Stimulated activated naive B cell treated with anti-CD40 and anti-IgM and Interleukin-4, amounts not matched to agents 10 μg/mL and 1 μg/mL and 100 μg/mL, for 72 hours (primary cell): ENCODE measurements at places on chromosomes 6 and 20.
A peak's percentile ranks its signal among the peaks of the same experiment; 100 is the strongest.

DNA sequence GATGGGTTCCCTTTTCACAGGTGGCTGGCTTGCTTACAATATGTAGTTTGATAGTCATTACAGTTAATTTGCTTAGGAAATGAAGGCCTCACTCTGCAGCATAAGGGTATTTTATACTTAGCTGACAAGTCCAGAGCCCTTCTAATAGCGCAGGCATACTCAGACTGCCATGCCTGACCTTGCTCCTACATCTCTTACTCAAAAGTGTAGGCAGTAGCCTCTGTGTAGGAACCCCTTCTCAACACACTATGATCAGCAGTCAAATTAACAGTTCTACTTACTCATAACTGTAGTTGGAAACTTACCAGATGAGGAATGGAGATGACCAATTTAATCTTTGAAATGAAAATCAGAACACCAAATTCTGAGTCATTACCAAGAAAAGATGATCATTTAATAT is 373.5 kb downstream of the TBC1D32 start:
- no peak for DNase-seq

- DNase-seq: no peak
Measured at GRCh38 chr20:41100001-41100480, 37.3 kb upstream of the PLCG1 start.

GRCh38 chr6:68876792-68877493 is 241.9 kb downstream of the ADGRB3 start:
- no peak for DNase-seq

DNA sequence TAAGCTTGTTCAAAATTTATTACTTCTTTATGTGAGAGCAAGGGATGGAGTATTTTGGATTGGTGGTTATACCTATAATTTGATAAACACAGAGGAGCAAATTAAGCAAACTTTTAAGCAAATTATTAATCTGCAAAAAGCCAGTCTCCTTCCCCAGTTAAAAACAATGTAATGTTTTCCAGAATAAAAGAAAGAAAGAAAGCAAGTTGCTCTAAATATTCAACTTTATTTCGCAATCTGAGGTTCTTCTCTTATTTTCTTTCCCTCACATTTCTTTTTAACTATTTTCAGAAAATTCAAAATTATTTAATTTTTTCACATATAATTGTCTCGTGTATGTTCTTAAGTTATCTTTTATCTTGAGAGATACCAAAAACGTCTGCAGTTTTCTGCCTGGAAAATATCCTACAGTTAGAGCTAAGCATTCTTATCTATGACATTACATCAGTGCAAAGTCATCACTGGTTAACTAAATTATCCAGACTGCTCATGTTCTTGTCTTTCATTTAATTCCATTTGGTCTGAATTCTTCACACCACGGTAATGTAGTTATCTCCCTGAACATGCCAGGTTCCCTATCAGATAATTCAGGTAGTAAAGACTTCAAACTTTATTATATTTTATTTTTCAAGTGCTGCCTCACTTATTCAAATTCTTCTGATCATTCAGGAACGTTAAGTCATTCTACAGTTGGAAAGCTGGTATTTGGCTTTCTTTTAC is 3.3 kb upstream of the CNKSR3 start:
- DNase-seq: no peak

DNA sequence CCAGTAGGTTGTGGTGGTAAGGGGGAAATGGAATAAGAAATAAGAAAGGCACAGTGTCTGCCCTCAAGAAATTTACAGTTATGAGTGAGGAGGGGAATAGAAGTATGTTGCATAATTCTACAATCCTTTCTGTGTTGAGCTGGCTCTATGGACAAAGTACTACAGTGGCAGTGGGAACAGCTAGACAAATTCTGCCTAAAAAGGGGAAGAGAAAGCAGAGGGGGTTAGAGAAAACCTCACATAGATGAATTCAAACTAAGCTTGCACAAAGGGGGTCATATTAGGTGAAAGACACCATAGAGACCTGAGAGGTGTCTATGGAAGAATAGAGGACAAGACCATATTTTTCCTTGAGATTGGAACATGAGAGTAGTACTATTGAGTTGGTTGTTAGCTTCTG is 146.9 kb upstream of the VGLL2 start:
- DNase-seq: no peak

GRCh38 chr6:116087437-116088027 is 13.1 kb upstream of the NT5DC1 start:
- peak; percentile 36 for DNase-seq
